Naive thymus-derived CD8-positive, alpha-beta T cell (primary cell): ENCODE measurements at places on chromosomes 1 and 21. TPM values are rescaled to one million over a fixed set of nuclear protein-coding genes. Genes with fewer than 3 reads are reported as not detected.

Gene ITLN2
- total RNA-seq = not detected

Gene NHLH2
- not detected for total RNA-seq

Gene IFNLR1
- total RNA-seq = 4.6 TPM

Gene HAO2
- total RNA-seq = not detected

Gene LINGO4
- total RNA-seq = not detected

Gene GPATCH4
- total RNA-seq = 45.1 TPM

Gene C1orf210
- not detected for total RNA-seq

Gene OR2L3
- not detected for total RNA-seq

Gene OR2L13
- total RNA-seq = not detected

Gene C1orf21
- total RNA-seq = 0.60 TPM

Gene FCRL2
- total RNA-seq = 2.7 TPM

Gene BSND
- not detected for total RNA-seq

Gene PPIAL4G
- 2.6 TPM for total RNA-seq

Gene KCNE2
- not detected for total RNA-seq

Gene RCSD1
- 156 TPM for total RNA-seq

Gene TSPAN2
- total RNA-seq = 0.68 TPM

Gene CRYAA
- total RNA-seq = not detected

Gene LCE3C
- total RNA-seq = not detected

Gene TRIM67
- not detected for total RNA-seq

Gene VANGL2
- 0.14 TPM for total RNA-seq

Gene CREB3L4
- total RNA-seq = 13.2 TPM

Gene CFAP141
- not detected for total RNA-seq

Gene HTR6
- not detected for total RNA-seq

Gene CNKSR1
- total RNA-seq = 2.4 TPM

Gene S100A11
- 88.6 TPM for total RNA-seq

Gene LRRC71
- total RNA-seq = not detected

Gene NUP210L
- total RNA-seq = 0.16 TPM

Gene GUCA2B
- total RNA-seq = not detected

Gene AMY2B
- total RNA-seq = 63.1 TPM

Gene NBPF4
- not detected for total RNA-seq

Gene ZNF687
- 34.6 TPM for total RNA-seq

Gene GALE
- 8.4 TPM for total RNA-seq

Gene KCNQ4
- total RNA-seq = 0.18 TPM

Gene DNASE2B
- total RNA-seq = not detected

Gene SFT2D2
- total RNA-seq = 52.0 TPM

Gene SPATA1
- total RNA-seq = 2.5 TPM

Gene XCL2
- total RNA-seq = not detected

Gene SPAG17
- total RNA-seq = not detected

Gene OR13G1
- not detected for total RNA-seq

Gene RGS4
- total RNA-seq = not detected

Gene CR2
- total RNA-seq = 5.9 TPM

Gene S100A7
- total RNA-seq = not detected

Gene TIE1
- total RNA-seq = not detected
